Left ventricle myocardium inferior (tissue), 1 donor: ENCODE measurements at places on chromosomes 16 and 17.

- no peak for DNase-seq
Measured at GRCh38 chr17:31484821-31485220, 93.3 kb downstream of the RAB11FIP4 start.

- peak; percentile 29 for DNase-seq
Measured at GRCh38 chr16:71895679-71896365, 491 bp downstream of the IST1 start.

DNA sequence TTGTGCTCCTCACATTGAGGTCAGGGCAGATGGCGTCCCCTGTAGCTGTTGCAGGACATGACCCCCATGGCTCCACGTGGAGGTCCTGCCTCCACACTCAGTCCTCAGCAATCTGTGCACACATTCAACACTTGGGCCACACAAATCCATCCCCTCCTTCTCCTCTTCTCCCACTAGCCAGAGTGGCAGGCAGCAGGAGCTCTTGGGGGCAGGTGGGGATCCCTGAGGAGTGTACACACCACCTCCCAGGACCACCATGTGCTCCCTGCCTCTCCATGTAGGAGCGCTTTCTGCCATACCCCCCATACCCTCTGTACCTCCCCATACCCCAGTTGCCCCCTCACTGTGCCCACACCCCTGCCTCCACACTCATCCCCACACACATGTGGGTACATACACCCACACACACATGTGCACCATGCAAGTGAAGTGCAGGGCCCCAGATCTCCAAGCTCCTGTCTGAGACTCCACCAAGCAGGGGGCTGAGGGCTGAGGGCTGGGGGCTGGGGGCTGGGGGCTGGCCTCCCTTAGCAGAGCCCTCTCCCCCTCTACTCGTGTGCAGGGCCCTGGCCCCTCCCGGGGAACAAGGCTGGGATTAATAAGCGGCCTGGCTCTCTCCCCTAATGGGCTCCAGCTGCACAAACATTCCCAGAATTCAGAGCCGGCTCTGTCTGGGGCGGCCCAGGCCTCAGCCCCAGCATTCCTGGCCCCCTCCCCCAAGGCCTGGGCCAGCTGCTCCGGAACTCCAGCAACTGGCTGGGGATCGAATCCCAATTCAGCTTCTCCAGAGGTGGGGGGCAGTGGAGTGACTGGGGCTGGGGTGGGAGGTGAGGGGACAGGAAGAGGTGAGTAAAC lies 48.2 kb upstream of the MEIOC start:
- no peak for DNase-seq

- no peak for DNase-seq
Measured at GRCh38 chr17:12554251-12554650, 111.4 kb upstream of the MYOCD start.

DNA sequence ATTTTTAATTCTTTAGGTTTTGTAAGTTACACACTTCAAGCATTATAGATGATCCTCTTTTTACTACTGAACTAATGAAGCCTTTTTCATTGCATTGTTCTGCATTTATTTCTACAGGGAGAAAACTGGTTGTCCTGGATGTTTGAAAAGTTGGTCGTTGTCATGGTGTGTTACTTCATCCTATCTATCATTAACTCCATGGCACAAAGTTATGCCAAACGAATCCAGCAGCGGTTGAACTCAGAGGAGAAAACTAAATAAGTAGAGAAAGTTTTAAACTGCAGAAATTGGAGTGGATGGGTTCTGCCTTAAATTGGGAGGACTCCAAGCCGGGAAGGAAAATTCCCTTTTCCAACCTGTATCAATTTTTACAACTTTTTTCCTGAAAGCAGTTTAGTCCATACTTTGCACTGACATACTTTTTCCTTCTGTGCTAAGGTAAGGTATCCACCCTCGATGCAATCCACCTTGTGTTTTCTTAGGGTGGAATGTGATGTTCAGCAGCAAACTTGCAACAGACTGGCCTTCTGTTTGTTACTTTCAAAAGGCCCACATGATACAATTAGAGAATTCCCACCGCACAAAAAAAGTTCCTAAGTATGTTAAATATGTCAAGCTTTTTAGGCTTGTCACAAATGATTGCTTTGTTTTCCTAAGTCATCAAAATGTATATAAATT lies 53.0 kb downstream of the TUBD1 start:
- DNase-seq, result no peak

GRCh38 chr17:6627019-6627418 lies 13.5 kb downstream of the KIAA0753 start:
- no peak for DNase-seq

GRCh38 chr16:23227529-23227928 lies 45.0 kb downstream of the SCNN1G start:
- DNase-seq, result no peak

DNA sequence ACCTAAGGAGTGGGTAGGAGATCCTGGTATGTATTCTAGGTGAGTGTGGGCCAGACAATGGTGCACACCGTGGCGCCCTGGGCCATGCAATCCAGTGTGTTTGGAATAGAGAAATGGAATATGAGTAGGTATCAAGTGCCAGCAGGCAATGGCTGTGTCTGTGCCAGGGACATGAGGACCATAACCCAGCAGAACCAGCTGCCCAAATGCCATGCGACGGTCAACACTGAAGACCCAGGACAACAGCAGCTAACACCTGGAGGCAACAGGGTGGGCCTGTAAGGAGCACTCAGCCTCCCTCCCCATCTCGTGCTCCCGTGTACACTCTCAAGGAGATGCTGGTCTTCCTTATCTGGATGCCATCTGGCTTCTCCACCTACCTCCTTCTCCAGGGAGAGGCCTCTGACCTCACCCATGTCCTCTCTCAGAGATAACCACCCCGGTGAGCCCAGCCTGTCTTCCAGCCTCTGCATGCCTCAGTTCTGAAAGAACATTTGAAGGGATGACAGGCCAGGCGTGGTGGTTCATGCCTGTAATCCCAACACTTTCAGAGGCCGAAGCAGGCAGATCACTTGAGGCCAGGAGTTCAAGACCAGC lies 750 bp upstream of the GSDMB start:
- no peak for DNase-seq

GRCh38 chr17:80423536-80424225 lies 8.7 kb downstream of the ENDOV start:
- DNase-seq, result no peak

- DNase-seq, result no peak
Measured at GRCh38 chr16:4989391-4990006, 31.4 kb downstream of the SEC14L5 start.

DNA sequence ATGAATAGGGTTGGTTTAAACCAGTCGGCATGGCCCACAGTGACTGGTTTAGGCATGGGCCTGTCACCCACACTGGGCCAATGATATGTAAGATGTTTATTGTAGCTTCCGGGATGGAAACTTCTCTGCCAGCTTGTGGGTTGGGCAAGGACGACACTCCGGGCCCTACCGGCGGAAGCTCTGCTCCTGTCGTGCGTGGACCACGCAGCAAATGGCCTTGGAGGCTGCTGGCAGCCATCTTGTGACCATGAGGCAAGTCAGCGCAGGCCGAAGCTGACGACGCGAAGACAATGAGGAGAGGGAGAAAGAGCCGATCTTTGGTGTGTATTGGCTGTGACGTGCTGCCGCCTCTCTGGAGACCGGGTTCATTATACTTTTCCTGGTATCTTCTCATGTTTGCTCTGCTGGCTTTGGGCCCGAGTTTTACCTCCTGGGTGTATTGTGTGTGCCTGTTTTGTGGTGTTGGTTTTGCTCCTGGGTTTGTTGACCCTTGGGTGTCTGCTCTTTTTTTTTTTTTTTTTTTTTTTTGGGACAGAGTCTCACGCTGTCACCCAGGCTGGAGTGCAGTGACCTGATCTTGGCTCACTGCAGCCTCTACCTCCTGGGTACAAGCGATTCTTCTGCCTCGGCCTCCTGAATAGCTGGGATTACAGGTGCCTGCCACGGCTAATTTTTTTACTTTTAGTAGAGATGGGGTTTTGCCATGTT lies 15.4 kb downstream of the SLC25A10 start:
- DNase-seq, result no peak

DNA sequence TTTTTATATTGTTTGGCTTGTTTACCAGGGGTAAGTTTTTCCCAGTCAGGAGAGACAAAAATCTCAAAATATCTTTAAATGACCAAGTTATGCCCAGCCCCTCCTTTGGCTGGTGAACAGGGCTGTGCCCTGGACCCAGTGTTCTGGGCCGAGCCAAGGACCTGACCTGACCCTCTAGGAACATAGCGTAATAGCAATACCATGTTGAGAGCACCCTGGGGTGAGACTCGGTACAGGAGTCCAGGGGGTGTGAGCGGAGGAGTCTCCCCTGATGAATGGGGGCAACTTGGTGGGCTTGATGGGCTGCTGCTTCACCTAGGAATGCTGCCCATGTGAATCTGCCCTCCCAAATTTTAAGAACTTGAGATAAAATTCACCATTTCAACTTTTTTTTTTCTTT lies 47.4 kb downstream of the B9D1 start:
- no peak for DNase-seq

GRCh38 chr17:11707586-11707985 lies 109.3 kb downstream of the DNAH9 start:
- no peak for DNase-seq

DNA sequence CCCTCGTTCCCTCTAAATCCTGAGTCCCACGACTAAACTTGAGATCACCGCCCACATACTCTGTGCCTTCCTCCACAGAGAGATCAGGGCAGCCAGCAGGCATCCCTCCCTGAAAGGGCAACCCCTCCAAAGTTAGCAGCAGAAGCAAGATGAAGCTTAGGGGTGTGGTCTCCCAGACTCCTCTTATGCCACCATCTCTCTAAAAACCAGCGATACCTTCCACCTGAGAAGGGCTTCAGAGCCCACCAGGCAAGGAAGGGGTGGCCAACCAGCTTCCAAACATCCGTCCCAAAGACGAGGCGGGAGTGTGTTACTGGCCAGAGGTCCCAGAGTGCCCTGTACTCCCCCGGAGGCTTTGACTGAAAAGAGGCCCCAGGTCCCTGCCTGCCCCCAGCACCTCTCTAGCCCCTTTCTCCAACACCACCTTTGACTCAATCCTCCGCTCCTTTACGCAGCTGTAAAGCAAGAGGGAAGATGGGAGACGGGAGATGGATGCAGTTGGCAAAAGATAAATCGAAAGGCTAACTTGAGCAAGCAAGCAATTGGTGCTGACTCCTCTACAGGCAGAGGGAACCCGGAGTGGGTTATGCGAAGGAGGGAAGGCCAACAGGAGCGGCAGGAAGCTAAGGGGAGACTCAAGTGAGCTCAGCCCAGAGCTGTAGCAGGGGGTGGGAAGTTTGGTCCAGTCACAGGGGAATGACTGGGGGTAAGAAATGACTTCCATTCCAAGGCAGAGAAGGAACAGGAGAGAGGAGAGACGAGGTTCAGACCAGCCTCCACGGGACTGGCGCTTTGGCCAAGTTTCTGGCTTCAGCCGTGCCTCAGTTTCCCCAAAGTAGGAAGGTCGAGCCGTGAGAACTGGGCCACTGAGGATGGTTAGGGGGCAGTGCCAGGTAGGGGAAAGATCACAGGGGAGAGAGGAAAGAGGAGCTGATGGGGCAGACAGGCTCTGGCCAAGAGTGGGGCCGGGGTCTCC lies 1.0 kb downstream of the ST3GAL2 start:
- DNase-seq, result no peak

GRCh38 chr17:58377093-58377601 lies 25.1 kb upstream of the SUPT4H1 start:
- no peak for DNase-seq

DNA sequence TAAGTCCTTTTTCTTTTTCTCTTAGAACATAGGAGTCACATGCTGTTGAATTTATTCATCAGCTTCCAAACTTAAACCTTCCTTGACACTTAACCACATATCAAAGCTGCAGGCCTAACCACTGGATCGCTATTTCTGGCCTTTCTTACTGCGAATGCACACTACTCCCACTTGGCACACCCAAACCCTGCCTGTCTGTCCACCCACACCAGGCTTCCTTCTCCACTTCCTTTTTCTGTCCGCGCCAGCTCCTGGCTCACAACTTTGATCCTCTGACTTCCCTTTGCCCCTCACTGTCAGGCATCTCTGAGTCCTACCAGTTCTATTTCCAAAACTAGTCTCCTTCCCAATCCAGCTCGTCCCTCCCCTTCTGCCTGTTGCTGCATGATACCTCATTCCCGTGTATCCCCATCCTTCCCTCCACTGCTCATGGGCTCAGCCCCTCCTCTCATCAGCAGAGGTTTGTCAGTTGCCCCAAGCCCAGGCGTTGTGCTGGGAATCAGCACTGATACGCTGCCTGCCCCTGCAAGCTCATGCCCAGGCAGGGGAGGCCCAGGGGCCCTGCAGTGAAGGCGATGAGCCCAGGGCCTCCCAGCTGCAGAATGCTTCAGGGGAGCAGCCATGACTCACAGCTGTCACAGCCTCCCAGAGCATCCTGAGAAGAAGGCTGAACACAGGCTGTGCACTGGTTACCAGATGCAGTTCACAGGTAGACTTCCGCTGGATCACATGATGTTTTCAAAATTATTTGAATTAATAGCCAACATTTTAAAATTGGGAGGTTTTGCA lies 179.8 kb downstream of the KATNIP start:
- no peak for DNase-seq

GRCh38 chr17:32503251-32504165 lies 16.7 kb downstream of the CDK5R1 start:
- DNase-seq, result no peak

- no peak for DNase-seq
Measured at GRCh38 chr17:1241929-1242328, 28.3 kb upstream of the BHLHA9 start.

DNA sequence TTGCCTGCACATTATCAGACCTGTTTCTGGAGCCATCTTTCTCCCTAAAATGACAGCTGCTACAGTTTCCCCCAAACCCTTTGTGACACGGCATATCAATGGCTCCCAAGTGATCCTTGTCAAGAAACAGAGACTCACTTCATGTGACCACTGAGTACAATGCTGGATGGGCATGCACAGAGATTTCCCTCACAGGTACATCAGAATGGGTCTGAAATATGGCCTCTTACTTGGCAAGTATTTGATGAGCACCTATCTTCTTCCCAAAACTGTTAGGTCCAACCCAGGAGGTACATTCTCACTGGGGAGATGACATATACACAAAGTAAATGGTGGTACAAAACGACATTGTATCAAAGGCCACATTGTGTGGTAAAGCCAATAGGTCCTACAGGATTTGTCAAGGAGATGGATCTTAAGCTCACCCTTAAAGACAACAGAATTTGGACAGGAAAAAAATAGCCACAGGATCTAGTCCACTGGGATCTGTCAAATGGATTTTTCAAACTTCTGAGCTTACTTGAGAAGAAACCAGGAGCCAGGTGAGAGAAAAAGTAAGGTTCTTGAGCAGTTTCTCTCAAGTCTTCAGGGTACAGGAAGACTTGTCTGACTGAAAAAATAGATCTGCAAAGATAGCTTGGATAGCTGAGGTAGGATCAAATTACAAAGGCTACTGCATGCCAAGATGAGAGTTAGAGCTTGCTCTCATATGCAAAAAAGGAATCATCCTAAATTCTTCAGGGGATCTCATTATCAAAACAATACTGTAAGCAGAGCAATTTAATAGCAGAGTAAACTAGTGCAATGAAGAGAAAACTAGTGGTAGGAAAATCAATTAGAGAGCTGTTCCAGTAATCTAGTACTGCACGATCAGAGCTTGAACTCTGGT lies 28.8 kb downstream of the RNF43 start:
- no peak for DNase-seq
